GM23338 (cell line): ENCODE measurements at places on chromosomes 2 and 18.

DNA sequence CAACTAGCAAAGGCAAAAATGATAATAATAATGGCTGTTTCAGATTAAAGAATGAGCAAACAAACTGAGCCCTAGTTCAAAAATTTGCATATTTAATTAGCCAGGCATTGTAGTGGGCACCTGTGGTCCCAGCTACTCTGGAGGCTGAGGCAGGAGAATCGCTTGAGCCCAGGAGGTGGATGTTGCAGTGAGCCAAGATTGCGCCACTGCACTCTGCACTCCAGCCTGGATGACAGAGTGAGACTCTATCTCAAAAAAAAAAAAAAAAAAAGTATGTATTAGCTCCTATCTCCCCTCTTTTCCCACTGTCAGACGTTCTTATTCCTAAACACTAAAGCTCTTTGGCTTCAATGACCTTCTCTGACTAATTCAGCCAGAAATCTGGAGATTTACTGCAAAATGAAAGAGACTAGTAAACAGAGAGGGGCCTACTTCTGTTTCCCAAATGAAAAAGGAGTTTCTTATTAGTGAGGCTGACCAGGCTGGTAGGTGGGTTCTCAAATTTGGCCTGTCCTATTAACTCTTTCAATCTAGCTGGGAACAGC is 3.9 kb upstream of the SRBD1 start:
- H3K36me3 ChIP-seq, result no peaks in the 10 kb centered on the region
- no peak overlapping the region for H3K4me3 ChIP-seq
- no peak for DNase-seq

DNA sequence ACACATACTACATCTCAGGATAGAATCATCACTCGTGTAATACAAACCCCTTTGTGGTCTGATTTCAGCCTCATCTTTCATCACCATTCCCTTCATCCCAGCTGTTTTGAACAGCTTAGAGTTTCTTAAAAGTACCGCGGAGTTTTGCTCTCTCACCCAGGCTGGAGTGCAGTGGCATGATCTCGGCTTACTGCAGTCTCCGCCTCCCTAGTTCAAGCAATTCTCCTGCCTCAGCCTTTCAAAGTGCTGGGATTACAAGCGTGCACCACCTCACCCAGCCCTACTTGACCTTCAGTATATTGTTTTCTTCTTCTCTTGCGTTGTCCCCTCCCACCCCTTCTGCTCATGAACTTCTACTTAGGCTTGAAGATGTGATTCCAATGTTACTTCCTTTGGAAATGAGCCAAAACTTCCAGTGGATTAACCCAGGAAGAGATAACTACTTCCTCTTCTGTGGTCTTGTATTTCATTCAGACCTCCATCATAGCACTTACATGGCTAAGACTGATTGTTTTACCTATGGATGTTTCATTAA is 15.8 kb downstream of the ERLEC1 start:
- peaks cover 10% of the 10 kb centered on the region; the same call in 1 of the 2 replicates for H3K36me3 ChIP-seq
- H3K4me3 ChIP-seq, result no peak overlapping the region
- no peak overlapping the region for H3K27ac ChIP-seq
- DNase-seq, result no peak

DNA sequence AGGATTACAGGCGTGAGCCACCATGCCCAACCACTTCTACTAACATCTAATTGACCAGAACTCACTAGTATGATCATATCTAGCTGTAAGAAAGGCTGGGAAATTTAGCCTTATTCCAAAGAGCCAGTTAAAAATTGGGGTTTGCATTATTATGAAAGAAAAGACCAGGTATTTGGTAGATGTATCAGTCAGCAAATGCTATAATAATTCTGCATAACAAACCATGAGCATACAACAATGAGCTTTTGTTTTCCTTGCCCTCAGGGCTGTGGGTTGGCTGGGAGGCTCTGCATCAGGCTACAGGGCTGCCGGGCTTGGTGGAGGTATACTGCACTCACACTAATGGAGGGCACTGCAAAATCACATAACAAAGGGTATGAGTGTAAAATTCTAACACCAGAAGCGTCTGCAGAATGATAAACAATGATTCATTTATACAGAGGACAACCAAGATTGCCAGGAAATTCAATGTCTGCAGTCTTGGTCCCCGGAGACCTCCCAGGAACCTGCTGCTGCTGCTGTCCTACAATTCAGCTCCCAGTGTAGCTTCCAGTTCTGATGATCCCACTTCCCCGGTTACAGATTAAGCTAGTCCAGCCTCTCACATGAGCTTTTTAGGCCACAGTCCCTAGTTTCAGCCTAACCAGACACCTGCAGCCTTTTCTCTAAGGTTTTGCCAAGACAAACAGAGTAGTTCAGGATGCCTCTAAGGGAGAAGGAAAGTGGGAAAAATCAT is 32.2 kb upstream of the ST3GAL5 start:
- H3K27me3 ChIP-seq, result no peaks in the 10 kb centered on the region
- no peaks in the 10 kb centered on the region for H3K36me3 ChIP-seq
- H3K4me3 ChIP-seq, result no peak overlapping the region
- no peak overlapping the region for H3K27ac ChIP-seq
- DNase-seq, result no peak

DNA sequence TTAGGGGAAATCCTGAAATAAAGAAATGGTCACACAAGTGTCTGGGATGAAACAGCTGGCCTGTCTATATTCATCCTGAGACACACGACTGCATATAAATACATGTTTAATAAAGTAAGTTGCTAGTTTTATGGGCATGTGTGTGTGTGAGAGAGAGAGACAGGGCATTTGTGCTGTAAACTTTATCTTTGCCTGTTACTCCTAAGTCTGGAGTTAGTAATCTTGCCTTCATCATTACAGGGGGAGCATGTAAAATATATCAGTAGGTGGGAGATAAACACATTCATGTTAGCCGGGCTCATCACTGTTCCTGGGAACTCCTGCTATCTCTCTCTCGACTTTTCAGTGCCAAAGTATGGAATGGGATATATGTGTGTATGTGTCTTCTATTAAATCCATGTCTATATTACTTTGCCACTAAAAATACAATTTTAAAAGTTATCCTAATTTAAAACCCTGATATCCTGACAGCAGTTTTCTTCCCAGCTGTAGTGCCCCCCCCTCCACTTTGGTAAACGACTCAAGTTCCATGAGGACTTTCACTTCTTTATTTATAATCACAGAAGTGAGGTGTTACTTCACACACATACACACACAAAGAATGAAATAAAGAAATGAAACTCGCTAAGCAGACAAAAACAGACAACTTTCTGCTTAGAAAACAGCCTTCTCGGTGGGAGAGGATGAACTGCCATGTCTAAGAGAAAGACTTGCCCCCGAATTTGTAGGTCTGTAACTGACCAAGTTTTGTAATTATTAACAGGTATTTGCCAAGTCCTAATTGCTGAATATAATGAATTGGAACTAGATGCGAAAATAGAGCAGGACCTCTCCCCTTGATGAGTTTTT is 947 bp downstream of the ZEB2 start:
- no peak for DNase-seq
- H3K27me3 ChIP-seq, result peaks cover 95% of the 10 kb centered on the region
- H3K4me1 ChIP-seq, result peaks cover 71% of the 10 kb centered on the region

- no peaks in the 10 kb centered on the region for H3K4me1 ChIP-seq
- H3K27ac ChIP-seq, result no peak overlapping the region
- H3K4me3 ChIP-seq, result no peak overlapping the region
- no peaks in the 10 kb centered on the region for H3K27me3 ChIP-seq
- no peak for DNase-seq
- H3K36me3 ChIP-seq, result no peaks in the 10 kb centered on the region; the same call in 1 of the 2 replicates
These were observed 34.1 kb downstream of the SOCS6 start for GRCh38 chr18:70322928-70323327.

DNA sequence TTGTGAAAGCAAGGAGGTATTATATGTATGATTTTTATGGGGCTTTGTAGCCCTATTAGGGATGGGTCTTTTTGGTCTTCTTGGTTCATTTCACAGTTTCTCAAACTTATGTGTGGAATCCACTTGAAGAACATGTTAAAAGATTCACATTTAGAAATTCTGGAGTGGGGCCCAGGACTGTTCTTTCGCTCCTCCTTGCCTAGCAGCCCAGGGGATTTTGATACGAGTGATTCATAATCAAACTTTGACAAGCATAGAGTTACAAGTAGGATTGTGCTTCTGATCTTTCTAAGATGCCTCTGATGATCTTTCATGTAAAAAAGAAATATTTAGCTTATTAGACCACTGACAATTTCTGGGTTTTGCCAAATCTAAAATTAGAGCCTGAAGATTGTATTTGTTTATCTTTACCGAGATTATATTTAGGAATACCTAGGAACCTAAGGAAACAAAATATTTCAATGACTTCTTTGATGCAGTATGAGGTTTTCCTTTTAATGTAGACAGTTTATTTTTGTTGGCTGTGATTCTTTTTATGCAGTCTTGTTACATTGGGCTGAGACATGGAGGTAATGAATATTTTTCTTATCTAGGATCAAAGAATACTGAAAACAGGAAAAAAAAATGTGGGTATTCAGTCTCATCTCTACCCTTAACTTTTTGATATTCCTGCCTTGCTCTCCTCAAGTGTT is 324.0 kb downstream of the PARD3B start:
- H3K27ac ChIP-seq, result no peak overlapping the region
- H3K36me3 ChIP-seq, result no peaks in the 10 kb centered on the region
- H3K4me1 ChIP-seq, result peaks cover 6% of the 10 kb centered on the region
- H3K27me3 ChIP-seq, result no peaks in the 10 kb centered on the region
- DNase-seq, result no peak

DNA sequence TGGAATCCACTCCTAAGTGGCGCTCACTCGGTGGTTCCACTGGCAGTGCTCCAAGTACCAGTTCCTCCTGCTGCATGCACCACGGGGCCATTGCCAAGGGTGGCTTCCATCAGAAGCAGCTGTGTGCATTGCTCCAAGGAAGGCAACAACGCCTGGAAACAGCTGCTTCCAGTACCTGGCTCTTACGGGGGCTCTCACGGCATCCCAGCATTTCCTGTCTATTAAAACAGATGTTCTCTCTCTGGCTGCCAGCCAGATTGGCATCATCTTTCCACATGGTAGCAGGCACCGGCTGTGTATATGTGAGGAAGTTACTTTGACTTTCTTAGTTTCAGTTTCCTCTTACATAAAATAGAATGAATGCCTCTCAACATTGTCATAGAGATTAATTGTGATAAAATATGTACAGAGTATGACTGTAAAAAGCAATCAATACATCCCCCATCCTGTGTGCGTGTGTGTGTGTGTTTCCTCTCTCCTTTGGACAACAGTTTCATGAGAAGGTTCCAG is 84.9 kb downstream of the CMPK2 start:
- no peaks in the 10 kb centered on the region for H3K4me1 ChIP-seq
- no peak for DNase-seq
- no peak overlapping the region for H3K4me3 ChIP-seq
- H3K27ac ChIP-seq, result no peak overlapping the region
- no peaks in the 10 kb centered on the region for H3K36me3 ChIP-seq

- H3K4me3 ChIP-seq, result no peak overlapping the region
- no peaks in the 10 kb centered on the region for H3K36me3 ChIP-seq
- H3K4me1 ChIP-seq, result peaks cover 7% of the 10 kb centered on the region
- no peaks in the 10 kb centered on the region for H3K27me3 ChIP-seq
These were observed 999.1 kb downstream of the TSN start for GRCh38 chr2:122754561-122754960.

- no peak overlapping the region for H3K4me3 ChIP-seq
- H3K36me3 ChIP-seq, result 0 out of 2 replicates have a peak, but pooled peaks cover 5% of the 10 kb centered on the region
- H3K4me1 ChIP-seq, result no peaks in the 10 kb centered on the region
- H3K27ac ChIP-seq, result no peak overlapping the region
- DNase-seq, result no peak
These were observed 744.3 kb upstream of the SOX11 start for GRCh38 chr2:4947911-4948310.

GRCh38 chr18:31789409-31789808 is 28.7 kb upstream of the SLC25A52 start:
- no peak for DNase-seq
- no peak overlapping the region for H3K4me3 ChIP-seq
- H3K4me1 ChIP-seq, result no peaks in the 10 kb centered on the region
- H3K36me3 ChIP-seq, result no peaks in the 10 kb centered on the region

- H3K4me3 ChIP-seq, result peak overlapping the region; percentile 27; the same call in 1 of the 2 replicates
- H3K27ac ChIP-seq, result no peak overlapping the region
- DNase-seq, result peak; percentile 87
- H3K36me3 ChIP-seq, result no peaks in the 10 kb centered on the region
These were observed 75.6 kb downstream of the TMEM247 start for GRCh38 chr2:46555011-46555410.

- DNase-seq, result no peak
- no peak overlapping the region for H3K27ac ChIP-seq
- no peaks in the 10 kb centered on the region for H3K27me3 ChIP-seq
- peaks cover 74% of the 10 kb centered on the region for H3K36me3 ChIP-seq
These were observed 33.9 kb downstream of the STAT1 start for GRCh38 chr2:190979906-190980629.

- H3K4me1 ChIP-seq, result peaks cover 16% of the 10 kb centered on the region; the same call in 1 of the 2 replicates
- H3K36me3 ChIP-seq, result no peaks in the 10 kb centered on the region
- H3K27ac ChIP-seq, result no peak overlapping the region
These were observed 154.7 kb downstream of the MAP2 start for GRCh38 chr2:209578394-209579001.

- DNase-seq, result peak; percentile 51
- H3K36me3 ChIP-seq, result no peaks in the 10 kb centered on the region; the same call in 1 of the 2 replicates
- H3K4me3 ChIP-seq, result no peak overlapping the region
- H3K4me1 ChIP-seq, result peaks cover 12% of the 10 kb centered on the region
- H3K27ac ChIP-seq, result peak overlapping the region; percentile 79
These were observed 213.3 kb upstream of the MMADHC start for GRCh38 chr2:149800624-149801542.

DNA sequence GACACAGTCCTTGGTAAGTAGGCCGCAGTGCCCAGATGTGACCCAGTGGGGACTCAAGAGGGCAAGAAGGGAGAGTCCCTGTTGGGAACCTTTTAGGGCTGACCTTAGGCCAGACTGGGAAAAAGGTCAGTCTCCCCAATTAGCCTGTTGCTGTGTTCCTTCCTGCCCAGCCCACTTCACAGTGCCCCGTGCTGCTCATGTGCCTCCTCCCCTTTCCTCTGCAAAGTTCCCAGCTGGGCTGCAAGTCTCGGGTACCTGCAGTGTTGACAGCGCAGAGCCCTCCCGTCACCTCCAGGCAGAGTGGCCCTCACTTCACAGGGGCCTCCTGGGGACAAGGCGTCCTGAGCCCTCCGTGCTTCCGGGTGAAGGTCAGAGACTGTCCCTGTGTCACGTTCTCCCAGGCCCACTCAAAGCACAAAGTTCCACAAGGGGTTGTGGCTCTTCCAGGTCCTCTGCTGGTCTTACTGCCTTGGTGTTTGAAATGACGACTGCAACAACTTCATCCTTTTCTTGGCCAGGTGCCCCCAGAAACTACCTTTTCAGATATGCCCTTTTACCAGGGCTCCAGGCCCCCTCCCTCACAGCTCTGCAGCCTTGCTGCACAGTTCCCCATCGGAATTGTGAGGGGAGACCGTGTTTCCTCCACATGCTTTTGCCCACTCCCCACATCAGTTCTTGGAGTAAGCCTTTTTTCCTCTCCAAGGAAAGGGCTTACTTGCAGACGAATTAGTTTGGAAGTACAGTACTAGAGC is 225.8 kb downstream of the ALPK2 start:
- H3K4me1 ChIP-seq, result 0 out of 2 replicates have a peak, but pooled peaks cover 6% of the 10 kb centered on the region
- no peak overlapping the region for H3K4me3 ChIP-seq
- no peaks in the 10 kb centered on the region for H3K36me3 ChIP-seq
- 0 out of 2 replicates have a peak overlapping the region, but pooled peaks have one; percentile 19 for H3K27ac ChIP-seq

DNA sequence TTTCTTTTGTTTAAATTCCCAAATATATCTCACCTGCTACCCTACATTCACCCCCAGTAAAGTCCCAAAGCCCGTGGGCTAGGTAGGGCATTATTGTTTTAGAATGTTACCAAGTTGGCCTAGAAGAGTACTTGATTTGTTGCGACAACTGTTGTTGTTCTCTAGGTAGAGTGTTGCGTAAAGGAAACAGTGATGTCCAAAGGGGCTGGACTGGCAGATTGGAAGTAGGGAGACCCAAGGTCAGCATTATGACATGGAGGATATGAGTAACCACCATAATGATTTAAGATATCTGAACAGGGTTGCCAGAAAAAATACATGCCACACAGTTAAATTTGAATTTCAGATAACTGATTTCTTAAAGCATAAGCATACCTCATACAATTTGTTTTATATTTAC is 39.2 kb downstream of the SCN1A start:
- no peak overlapping the region for H3K4me3 ChIP-seq
- no peaks in the 10 kb centered on the region for H3K36me3 ChIP-seq
- no peak for DNase-seq
